ENCODE measurements at places on chromosomes 4 and X.

DNA sequence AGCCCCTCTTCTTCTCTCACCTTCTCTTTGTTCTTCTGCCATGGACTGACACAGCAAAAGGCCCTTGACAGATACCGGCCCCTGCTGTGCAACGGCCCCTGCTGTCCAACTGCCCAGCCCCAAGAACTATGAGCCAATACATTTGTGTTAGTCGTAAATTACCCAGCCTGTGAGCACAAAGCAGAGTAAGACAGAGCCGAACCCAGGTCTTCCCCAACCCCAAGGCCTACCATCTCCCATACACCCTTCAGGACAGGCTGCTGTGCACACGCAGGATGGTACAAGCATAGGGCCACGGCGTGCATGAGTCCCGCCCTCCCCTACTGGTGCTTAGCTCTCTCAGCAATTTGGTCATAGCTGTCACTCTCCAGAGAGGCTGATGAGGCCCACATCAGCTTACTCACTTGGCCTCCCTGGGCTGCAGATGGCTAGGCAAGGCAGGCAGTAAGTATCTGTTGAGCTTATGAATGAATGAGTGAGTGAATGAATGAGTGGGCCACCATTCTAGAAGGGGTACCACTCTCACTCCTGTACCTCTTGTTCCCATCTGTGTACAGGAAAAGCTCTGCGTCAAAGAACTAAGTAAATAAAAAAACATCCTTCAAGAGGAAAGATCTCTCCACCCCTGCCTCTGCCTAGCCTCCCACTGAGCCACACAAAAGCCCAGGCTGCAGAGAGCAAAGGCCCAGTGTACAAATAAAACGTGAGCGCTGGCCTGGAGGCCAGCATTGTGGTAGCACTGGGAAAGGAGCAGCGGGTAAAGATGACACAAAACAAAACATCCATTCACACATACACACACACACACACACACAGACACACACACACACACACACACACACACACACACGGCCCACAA lies 13.9 kb downstream of the WDR1 start:
- DNase-seq = no peak

- no peak for DNase-seq
Measured at GRCh38 chrX:41952102-41952501, 28.7 kb upstream of the CASK start.

- DNase-seq = no peak
Measured at GRCh38 chrX:78545233-78545632, 113.9 kb downstream of the RTL3 start.

DNA sequence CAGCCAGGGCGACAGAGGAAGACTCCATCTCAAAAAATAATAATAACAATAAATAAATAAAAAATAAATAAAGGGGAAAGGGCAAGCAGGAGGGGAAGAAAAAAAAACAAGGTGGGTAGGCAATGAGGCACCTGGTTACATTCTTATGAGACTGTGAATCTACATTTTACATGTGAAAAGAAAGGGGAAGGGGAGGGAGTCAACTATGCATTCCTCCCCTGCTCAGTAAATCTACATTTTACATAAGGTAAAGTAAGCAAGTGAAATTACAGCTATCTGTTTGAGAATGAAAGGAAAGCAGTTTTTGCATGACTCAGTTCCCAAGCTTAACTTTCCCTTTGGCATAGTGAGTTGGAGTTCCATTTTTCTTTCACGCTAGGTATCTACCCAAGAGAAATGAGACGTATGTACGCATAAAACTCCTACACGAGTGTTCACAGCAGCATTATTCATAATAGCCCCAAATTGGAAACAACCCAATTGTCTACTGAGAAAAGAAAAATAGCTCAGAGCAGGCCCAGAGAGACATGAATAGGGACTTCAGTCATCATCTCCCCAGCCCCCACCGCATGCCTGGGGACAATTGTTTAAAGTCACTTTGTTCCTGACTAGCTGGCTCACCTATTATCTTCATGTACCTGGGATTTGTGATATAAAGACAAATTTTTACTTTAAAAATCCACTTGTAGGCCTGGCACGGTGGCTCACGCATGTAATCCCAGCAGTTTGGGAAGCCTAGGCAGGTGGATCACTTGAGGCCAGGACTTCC lies 52.4 kb downstream of the DDX3X start:
- DNase-seq = no peak

- DNase-seq = peak; percentile 25
Measured at GRCh38 chr4:25144870-25145481, 15.3 kb downstream of the SEPSECS start.

DNA sequence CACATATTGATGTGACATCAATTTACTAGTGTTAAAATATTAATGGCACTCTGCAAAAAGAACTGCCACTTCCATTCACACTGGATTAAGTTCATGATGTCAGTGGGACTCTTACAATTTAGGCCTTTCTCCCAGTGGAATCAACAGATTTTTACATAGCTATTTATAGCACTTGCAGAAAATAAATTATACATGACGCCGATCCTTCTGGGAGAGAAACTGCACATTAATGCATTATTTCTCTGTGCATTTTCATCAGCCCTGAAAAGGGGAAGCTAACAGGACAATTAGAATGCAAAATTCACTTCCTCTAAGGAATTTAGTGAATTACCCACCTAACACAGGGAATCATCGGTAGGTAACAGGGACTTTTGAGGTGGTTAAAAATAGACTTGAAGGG lies 15.7 kb downstream of the LGI2 start:
- DNase-seq = no peak

DNA sequence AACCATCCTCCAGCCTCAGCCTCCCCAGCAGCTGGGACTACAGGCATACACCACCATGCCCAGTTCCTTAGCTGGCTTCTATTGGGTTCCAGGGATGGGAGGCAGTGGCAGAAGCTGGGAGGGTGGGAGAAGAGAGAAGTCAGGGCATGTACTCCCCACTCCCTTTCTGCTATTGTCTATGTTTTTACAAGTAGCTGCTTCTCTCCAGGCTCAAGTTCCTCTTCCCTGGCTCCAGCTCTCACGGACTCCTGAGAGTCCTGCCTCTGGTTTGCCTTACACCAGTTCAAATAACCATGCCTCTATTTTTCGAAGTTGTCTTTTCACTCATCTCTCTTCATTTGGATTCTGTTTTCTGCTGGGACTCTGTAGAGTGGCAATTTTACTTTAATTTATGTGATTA lies 2.9 kb downstream of the TBC1D9 start:
- no peak for DNase-seq

- no peak for DNase-seq
Measured at GRCh38 chr4:172578712-172579111, 589.9 kb upstream of the GALNT7 start.

DNA sequence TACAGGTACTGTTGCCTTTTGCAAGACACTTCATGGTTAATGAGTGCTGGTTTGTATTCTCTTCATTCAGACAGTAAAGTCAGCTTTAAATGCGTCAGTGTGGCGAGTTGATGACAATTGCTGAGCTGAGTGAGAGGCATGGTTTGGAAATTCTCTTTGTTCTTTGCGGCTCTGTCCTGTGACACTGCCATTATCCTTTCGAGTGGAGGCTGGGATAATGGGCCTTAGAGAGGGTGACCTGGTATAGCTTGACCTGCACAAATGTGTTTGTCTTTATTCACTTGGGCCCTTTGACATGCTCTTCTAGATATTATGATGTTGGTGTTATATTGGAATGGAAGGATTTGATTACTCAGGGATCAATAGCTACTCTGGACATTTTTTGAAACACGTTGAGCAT lies 208.5 kb upstream of the FAT1 start:
- peak; percentile 6 for DNase-seq

GRCh38 chrX:93319609-93320008 lies 353.8 kb downstream of the NAP1L3 start:
- no peak for DNase-seq

DNA sequence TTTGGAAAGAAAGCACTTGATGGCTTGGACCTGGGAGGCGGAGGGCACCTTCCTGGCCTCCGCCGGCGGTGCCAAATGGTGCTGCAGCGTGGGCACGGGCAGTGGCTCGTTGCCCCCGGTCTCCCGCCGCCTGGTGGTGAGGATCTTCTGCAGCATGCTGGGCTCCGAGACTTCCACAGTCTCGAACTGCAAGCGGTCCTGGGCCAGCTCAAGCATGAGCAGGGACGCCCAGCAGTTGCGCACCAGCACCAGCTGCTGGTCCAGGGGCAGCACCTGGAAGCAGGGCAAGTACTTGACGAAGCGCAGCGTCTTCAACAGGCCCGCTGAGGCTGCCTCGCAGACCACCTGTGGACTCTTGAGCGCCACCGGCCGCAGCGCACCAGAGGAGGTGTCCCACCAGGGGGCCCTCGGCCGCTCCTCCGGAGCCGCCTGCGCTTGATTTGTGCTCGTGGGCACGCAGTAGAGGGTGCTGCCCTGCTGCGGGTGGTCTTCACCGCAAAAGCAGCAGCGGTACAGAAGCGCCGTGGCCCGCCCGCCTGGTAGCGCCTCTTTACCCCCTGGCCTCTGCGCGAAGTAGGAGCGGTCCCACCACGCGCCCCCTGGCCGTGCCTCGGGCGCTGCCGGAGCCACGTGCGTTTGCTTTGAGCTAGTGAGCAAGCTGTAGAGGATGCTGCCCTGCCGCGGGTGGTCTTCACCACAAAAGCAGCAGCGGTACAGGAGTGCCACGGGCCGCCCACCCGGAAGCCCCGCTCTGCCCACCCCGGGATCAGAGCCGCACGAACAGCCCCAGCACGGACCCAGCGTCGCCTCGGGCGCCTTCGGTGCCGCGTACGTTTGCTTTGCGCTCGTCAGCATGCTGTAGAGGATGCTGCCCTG lies 689 bp downstream of the NR0B1 start:
- DNase-seq = no peak

DNA sequence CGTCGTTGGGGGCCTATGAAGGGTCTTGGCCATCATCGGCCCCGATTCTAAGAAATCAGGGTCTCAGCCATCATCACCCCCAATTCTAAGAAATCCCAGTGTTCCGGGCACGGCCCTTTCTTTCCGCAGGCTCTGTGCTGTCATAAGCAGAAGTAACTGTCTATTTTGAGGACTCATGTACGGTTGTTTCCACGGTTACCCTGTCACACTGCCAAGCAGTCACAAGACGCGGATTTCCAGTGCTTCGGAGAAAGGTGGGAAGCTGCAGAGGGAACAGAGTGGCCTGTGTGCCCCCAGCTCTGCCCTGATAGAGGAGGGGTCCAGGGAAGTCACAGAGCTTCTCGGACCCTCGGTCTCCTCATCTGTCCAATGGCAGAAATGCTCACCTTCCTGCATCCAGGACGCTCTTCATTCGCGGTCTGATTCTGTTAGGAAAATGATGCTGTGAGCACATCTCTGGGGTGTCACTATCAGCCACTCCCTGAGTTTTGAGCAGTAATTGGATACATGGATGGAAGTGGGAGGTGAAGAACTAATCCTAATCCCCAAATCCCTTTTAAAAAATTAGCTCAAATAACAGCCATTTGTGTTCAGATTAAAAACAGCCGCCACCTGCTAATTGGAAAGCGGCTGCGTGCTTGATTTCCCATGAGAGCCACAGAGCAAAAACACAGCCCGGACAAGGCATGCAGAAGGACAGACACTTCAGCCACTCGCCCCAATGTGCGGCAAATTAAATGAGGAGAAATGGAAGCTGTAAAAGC lies 73.1 kb downstream of the WFS1 start:
- no peak for DNase-seq

- DNase-seq = no peak
Measured at GRCh38 chr4:134070174-134070573, 131.4 kb downstream of the PABPC4L start.

- DNase-seq = peak; percentile 77
Measured at GRCh38 chr4:71231129-71232055, 107.4 kb upstream of the SLC4A4 start.

GRCh38 chr4:107444-108429 lies 16.6 kb upstream of the ZNF718 start:
- no peak for DNase-seq

GRCh38 chrX:15033917-15034316 lies 160.7 kb downstream of the MOSPD2 start:
- no peak for DNase-seq

GRCh38 chr4:6692806-6693205 lies 872 bp upstream of the S100P start:
- no peak for DNase-seq

GRCh38 chr4:7434766-7435150 lies at the start of gene PSAPL1:
Gene PSAPL1 (minus strand): TSS chr4:7434930. CDS start chr4:7434879, 51 bp downstream.
- peak; percentile 62 for DNase-seq

- DNase-seq = no peak
Measured at GRCh38 chr4:7261087-7261486, 68.7 kb downstream of the SORCS2 start.

DNA sequence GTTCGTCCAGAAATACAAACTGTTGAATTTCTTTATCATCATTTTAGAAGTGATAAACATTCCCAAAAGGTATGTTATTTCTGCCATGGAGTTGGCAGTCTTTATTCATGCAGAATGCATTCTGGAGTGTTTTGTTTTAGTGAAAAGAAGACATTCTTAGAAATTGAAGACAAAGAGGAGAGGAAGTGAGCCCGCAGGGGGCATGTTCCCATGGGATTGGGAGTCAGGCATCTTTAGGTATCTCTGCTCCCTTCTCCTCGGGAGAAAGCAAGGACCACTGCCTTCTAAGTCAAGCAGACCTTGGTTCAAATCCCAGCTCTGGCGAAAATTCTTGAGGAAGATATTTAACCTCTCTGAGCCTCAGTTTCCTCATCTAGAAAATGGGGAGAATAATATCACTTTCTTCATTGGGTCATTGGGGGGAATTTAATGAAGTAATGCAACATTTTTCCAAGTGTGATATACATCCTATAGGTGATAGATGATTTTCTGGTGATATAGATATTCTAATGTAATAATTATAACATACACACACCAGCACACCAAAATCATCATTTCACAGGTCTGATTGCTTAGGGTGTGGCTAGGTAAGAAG lies 26.5 kb upstream of the CHRNA9 start:
- DNase-seq = no peak

- DNase-seq = peak; percentile 76
Measured at GRCh38 chr4:37737466-37737865, 51.3 kb upstream of the RELL1 start.

DNA sequence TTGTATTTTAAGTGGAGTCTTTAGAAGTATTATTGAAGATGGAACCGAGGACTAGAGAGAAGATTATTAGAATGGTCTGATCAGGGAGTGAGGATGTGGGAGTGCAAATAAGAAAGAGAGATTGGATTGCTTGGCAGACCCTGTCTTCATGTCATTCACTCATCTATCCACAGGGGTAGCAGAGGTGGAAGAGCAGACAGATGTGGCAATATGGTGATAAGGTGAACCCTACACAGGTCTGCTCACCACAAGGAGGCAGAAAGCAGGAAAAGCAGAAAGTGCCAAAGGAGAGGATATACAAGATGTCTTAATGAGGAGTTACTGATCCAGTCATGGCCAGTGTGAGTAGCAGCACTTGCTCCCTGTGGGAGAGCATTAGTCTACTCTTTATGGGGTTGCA lies 129.4 kb downstream of the MAGEE2 start:
- no peak for DNase-seq

DNA sequence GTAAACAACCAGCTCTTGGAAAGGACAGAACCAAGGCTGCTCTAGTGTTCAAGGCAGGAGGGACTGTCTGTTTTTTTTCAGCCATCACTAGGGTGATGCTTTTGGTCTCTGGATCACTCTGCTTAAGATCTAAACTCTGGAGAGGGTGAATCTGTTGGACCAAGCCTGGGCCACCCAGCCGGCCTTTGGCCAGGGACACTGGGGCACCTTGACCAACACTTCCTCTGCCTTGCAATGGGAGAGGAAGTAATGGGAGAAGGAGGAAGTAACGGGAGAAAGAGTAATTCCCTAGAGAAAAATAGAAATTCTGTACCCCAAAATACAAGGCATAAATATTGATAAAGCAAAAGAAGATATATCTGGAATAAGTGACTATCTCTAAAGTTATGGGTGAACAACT lies 12.9 kb downstream of the CHRNA9 start:
- DNase-seq = no peak

Data from EL (cell line).